ENCODE measurements at places on chromosomes 5 and 9. TPM values are rescaled to one million over a fixed set of nuclear protein-coding genes. Genes with fewer than 3 reads are reported as not detected.

Gene BHMT
- total RNA-seq = 0.17 TPM

Gene PLEKHG4B
- total RNA-seq = not detected

Gene FAM221B
- total RNA-seq = not detected

Gene PDE6A
- under 0.01 TPM for total RNA-seq

DNA sequence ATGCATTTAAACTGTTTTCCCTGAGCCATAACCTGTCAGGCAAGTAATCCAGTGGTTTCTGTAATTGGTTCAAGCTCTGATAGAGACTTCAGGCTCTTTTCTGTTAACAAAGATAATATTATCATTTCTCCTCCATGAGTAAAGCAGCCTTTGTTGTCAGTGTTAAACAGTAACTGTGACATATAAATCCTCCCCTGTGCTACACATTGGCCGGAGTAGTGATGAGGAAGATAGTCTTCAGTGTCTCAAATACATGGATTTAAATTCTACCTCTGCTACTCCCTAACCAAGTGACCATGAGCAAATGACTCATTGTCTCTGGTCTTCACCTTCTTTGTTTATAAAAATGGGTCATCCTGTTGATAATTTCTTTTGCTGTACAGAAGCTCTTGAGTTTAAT is 615.5 kb upstream of the CHD1 start:
- no peak for DNase-seq
- no peaks in the 10 kb centered on the region for H3K36me3 ChIP-seq
- no peak overlapping the region for H3K27ac ChIP-seq
- no peaks in the 10 kb centered on the region for H3K27me3 ChIP-seq

DNA sequence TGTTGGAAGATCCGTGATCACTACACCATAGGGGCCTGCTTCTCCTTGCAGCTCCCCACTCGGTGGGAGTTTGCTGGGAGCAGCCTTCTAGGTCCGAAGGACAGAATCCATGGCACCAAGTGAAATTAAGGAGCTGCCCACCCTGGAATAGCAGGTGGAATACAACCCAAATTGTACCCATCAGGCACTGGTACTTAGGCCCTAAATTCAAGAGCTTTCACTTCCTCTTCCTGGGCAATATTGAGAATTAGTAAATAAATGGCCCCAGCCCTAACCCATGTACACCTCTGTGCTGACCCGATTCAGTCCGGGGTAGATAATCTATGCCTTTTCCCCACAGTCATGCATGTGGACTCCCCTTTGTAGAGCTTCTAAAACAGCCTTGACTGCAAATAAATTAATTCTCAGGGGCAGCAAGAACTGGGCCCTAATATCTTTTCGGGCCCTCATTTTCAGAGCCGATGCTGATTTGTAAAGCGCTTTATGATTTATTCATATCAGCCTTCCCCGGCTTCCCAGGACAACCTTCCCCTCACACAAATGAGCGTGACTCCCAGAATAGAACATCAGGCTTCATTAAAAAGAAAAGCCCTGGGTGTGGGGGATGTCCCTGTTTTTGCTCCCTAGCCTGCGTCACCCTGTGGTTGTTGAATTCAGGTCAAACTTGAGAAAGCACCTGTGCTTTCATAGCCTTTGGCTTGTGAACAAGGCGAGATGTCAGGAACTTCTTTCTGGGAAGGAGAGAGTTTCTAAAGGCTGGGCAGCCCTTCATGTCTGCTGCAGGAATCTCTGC is 126.1 kb upstream of the TBC1D2 start:
- no peak overlapping the region for H3K27ac ChIP-seq
- no peaks in the 10 kb centered on the region for H3K36me3 ChIP-seq
- peaks cover 6% of the 10 kb centered on the region for H3K4me1 ChIP-seq
- no peak overlapping the region for H3K4me3 ChIP-seq
- no peak for DNase-seq

GRCh38 chr9:81522716-81523551 is 166.4 kb downstream of the TLE1 start:
- H3K27ac ChIP-seq = no peak overlapping the region
- DNase-seq = peak; percentile 57

- no peak overlapping the region for H3K4me3 ChIP-seq
- no peaks in the 10 kb centered on the region for H3K27me3 ChIP-seq
- H3K27ac ChIP-seq = no peak overlapping the region
- H3K36me3 ChIP-seq = peaks cover 7% of the 10 kb centered on the region
- DNase-seq = no peak
- no peaks in the 10 kb centered on the region for H3K4me1 ChIP-seq
Observed at GRCh38 chr9:137569609-137570203, 9.0 kb downstream of the DPH7 start.

DNA sequence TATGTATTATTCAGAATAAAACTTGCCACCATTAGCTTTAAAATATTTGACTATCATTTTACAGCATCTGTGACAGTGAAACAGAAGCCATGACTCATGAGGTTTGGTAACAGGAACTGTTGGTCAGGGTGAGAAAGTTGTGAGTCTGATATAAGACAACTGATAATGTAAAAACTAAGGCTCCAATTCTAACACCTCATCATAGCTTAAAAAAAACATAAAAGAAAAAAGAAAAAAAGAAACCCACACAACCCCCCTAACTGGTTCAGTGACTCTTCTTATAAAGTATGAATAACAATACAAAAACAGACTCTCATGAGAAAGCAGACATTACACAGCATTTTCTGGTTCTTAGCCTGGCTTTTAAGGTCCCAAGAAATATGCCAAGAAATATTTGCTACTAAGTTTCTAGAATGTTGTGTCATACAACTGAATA is 85.8 kb downstream of the MRPS27 start:
- H3K27ac ChIP-seq = no peak overlapping the region
- DNase-seq = peak; percentile 53
- H3K36me3 ChIP-seq = no peaks in the 10 kb centered on the region
- H3K4me1 ChIP-seq = no peaks in the 10 kb centered on the region

All from fibroblast of lung (primary cell).